ENCODE measurements at places on chromosomes 7 and 10.
A peak's percentile ranks its signal among the peaks of the same experiment; 100 is the strongest.

DNA sequence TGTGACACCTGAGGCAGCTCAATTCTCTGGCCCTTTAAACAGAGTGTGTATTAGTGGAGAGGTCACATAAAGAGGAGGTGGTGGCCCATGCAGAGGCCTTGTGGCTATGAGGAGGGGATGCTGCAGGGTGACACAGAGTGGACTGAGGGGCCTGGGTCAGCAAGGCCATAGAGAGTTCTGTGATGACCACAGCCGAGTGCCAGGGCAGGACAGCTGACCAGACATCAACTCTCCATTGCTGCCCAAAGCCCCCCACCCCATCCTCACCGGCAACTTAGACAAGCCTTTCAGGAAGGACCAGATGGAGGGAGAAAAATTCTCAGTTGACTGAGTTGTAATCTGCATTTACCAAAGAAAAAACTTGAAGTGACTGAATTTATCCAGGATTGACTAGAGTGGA is 378.1 kb downstream of the RPS24 start:
- DNase-seq = no peak

DNA sequence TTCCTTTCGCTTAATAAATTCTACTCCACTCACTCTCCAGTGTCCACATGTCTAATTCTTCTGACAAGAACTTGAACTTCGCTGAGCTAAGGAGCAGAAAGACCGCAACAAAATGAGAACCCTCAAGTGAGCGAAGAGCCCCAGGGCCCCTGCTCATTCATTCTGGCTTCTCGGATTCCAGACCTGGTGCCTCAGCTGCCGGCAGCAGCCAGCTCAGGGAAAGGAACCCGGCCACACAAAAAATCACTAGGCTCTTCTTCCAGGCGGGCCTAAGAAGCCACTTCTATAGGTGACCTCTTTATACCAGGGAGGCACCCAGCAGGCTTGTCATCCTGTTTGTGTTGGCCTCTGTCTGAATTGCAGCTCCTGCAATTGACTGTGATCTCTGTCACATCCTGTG is 33.3 kb downstream of the OTUD1 start:
- no peak for DNase-seq

DNA sequence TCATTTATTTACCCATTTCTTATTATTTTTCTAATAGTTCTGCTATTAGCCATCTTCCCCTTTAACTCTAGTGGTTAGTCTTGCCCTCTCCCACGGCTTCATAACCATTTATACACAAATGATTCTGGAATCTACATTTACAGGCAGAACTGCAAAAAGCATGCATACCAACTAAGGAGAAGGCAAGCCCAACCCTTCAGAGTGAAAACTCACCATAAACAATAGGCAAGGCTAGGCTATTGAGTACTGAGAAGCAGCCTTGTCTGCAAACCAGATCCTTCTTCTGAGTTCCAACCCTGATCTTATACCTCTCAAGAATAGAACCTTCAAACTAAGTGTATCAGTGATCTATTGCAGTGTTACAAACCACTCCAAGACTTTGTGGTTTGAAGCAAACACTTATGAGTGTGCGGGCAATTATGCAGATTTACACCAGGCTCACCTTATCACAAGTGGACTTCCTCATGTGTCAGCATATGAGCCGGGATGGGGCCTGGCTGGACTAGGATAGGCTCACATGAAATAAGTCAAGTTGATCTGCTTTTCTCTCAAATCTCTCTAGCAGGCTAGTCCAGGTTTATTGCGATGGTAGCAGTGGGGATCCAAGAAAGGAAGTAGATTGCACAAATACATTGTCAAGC is 896.9 kb upstream of the PHF14 start:
- DNase-seq = no peak

DNA sequence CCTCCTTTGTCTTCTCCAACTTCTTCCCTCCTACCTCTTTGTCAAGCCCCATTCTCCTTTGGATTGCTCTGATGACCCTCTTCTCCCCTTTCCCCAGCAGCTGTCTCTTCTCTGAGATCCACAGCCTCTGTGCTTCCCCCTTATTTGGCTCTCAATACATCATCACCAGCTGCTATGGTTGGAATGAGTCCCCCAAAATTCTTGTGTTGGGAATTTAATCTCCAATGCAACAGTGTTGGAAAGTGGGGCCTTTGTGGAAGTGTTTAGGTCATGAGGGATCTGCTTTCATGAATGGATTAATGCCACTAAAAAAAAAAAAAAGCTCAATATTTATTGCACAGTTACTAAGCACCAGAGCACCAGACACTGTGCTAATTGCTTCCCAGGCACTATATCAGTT is 39.2 kb upstream of the FRMD4A start:
- DNase-seq = no peak

GRCh38 chr7:157117796-157118195 is 20.9 kb upstream of the UBE3C start:
- DNase-seq = no peak

- DNase-seq = no peak
These were observed 126.5 kb upstream of the VKORC1L1 start for GRCh38 chr7:65746398-65746669.

DNA sequence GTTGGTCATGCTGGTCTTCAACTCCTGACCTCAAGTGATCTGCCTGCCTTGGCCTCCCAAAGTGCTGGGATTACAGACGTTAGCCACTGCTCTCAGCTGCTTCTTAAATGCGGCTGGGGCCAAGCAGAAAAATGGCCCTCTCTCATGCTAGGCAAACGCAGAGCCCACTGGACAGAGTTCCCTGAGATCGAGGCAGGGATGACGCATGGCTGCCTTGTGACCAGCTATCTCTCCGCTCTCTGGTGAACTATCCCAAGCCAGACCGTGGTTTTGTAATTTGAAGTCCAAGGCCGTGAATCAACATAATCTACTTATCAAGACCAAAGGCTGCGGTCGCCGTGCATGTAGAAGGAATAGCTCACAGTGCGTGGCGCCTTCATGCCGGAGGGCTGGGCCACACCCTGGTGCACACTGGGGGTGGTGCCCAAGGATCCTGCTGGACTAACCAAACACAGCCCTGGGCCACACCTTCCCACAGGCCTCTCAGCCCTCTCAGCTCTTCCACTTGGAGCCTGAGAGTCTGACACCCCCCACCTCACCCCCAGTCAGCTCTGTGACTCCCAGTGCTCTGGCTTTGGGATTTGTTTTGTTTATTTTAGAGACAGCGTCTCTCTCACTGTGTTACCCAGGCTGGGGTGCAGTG is 88.1 kb upstream of the CUX1 start:
- no peak for DNase-seq

DNA sequence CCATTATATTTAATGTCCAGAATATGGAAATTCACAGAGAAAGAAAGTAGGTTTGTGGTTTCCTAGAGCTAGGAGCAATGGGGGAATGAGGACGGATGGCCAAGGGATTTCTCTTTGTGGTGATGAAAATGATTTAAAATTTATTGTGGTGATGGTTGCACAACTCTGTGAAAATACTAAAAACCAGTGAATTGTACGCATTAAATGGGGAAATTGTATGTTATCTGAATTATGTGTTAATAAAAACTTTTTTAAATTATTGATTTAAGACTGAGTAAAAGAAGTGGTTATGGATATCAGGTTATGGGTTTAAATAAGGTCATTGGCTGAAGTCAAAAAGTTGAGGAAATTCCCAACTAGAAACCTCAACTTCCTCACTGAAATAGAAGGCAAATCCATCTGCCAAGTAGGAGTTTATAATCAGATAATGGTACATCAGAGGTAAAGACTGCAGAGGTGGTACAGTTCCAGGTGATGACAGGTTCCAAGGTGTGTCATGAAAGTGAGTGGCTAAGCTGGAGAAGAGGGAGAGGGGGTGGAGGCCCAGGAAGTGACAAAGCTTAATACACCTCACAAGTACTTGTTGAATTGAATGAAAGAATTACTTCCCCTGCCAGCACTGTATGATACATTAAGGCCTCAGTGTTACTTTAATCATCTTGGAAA is 68.9 kb upstream of the CCDC71L start:
- DNase-seq = no peak

GRCh38 chr7:129089521-129090212 is 34.8 kb upstream of the TNPO3 start:
- no peak for DNase-seq

DNA sequence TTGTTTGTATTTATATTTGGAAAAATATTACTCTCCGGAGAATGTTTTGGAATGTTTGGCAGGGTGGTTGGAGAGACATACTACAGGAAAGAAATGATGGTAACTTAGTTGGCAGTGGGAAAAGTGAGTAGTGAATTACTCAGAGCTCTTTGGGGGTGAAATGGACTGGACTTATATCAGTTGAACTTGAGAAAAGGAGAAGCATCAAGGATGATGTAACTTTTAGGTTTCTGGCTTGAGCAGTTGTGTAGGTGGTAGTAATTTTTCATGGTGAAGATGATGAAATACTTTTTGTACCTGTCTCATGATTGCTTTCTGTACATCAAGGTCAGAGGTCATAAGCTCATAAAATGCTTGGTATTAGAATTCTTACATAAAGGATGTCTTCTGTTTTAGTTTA is 617.2 kb downstream of the AUTS2 start:
- no peak for DNase-seq

- no peak for DNase-seq
These were observed 763.7 kb upstream of the POM121L12 start for GRCh38 chr7:52271703-52272102.

- peak; percentile 62 for DNase-seq
These were observed 122.7 kb downstream of the MAD1L1 start for GRCh38 chr7:2109936-2110609.

DNA sequence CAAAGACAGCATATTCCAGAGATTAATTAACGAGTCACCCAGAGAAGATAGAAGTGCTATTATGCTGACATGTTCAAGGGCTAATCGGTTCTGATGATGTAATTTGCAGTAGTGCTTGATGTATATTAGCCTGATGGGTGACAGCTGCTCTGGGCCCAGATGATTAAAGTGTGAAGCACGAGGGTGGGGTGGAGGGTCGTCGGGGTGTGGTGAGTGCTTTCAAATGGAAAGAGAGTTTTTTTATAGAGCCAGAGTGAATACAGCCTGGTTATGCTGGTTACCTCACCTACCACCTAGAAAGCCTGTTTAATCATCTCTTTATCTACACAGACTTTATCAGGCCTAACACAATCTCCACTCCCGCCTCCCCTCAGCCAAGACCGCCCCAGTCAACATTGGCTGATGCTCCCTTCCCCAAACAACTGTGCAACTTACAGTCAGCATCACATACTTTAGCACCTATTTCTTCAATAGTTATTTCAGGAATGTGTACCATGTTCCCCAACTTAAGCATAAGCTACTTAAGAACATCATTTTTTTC is 11.5 kb upstream of the STN1 start:
- DNase-seq = no peak

- no peak for DNase-seq
These were observed 8.8 kb upstream of the OR6V1 start for GRCh38 chr7:143043391-143043790.

GRCh38 chr10:15369256-15370211 is 1.6 kb downstream of the FAM171A1 start:
- no peak for DNase-seq

GRCh38 chr7:102811942-102812678 is 63.3 kb downstream of the FAM185A start:
- DNase-seq = no peak

GRCh38 chr10:131644289-131644688 is 256.5 kb upstream of the PPP2R2D start:
- DNase-seq = no peak

DNA sequence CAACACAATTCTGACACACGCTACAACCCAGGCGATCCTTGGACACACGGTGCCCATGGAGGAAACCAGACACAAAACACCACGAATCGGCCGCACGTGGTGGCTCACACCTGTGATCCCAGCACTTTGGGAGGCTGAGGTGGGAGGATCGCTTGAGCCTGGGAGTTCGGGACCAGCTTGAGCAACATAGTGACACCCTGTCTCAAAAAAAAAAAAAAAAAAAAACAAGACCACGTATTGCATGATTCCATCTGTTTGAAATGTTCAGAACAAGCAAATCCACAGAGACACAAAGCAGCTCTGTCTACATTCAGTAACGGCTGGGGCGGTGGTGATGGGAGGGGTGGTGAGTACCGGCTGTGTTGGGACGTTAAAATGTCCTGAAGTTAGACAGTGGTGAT is 25.2 kb downstream of the ADAP1 start:
- DNase-seq = no peak

DNA sequence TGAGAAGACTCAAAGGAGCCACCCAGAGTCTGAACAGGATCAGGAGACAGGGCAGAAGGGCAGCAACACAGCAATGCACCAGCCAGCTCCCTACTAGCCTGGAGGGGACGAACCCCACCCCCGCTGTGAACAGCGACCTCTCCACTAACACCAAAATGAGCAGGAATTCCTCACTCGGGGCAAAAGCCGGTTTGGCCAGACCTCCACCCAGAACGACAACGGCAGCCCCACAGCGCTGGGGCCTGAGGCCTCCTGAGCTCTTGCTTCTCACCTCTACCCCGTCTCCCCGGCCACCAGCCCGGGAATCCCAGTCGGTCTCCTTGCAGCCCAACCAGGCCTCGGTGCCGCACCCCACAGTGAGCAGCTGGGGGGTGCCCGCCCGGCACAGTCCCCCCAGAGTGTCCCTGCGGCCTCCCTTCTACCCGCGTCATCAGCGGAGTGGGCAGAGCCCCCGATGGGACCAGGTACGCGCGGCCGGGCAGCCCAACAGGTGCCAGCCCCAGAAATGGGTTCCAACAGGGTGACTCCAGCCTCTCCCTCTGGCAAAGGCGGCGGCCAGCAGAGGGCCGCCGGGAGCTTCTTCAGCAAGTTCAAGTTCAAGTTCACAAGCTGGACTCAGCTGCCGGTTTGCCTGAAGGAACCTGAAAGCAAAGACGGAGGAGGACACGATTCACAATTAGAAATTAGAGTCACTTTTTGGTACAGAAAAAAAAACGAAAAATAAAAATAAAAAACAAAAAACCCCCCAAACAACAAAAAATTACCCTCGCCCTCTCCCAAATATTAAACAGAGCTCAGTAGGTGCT is 129.0 kb downstream of the MARCHF5 start:
- no peak for DNase-seq

DNA sequence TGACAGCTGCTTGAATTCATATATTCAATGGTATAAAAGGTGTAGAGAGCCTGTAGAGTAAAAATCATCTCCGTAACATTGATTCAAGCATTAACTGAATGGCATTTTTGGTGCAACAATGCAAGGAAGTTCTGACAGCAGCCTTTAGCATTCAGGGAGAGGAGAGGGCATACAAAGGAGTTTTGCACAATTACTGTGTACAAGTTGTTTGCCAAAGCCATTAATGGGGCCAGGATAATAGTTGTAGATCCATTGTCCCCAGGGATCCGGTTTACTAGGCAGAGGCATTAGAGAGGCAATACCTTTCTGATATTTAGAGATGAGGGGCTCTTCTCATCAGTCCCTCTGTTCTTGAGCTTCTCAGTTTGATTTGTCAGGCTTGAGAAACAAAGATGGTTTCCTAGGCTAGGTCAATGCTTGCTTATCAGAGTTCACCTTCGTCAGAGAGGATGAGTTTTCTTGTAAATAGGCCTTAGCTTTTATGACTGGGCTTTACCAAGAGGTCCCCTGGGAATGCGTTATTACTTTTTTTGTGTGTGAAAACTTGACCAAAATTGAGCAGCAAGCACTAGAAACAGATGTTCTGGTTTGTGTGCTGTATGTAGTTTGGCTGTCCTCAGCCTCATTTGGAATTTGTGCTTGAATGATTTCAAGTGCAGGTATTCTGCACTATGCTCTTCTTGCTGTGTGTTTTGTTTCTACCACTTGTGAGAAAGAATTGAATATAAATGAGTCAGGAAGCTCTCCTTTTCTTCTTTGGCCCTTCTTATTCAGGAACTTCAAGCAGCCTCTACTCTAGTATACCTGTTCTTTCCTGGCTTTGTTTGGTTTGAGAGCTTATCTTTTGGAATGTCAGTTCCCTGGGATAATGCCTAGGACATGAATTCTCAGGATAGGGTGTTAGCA is 32.0 kb downstream of the SND1 start:
- no peak for DNase-seq

- DNase-seq = peak; percentile 18
These were observed 721 bp downstream of the CCNJ start for GRCh38 chr10:96043893-96044715.
